ENCODE measurements at places on chromosomes 7 and 10. TPM values are rescaled to one million over a fixed set of nuclear protein-coding genes. Genes with fewer than 3 reads are reported as not detected.

DNA sequence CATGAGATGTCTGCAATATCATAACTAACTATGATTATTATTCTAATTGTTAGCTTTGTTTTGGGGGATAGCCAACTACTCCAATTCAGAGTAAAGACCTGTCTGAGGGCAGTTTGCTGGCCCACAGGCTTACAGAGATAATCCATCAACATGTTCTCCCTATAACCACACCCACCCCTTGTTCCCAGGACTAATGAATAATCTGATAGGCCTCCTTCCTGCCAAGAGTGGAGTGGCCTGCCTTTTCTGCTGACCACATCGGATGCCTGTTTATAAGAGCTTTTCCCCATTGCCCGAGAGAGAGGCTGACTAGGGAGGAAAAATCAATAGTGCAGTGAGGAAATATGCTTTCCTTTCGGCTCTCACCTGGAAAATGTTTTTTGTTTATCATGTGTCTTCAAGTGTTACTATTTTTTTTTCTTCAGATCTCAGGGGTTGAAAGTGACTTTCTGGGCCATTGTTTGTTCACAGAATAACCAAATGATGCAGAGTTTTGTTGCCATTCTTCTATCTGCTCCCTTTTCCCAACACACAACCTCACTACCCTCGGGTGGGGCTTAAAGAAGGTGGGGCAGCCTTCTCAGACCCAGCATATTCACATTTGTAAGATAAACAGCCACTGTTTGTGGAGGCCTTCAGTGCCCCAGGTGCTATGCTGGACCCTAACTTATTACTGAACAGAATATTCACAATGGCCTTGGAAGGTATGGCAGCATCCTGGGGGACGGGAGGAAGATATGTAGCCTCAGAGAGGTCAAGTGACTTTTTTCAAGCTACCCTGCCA lies 38.4 kb downstream of the PLPP4 start:
- DNase-seq: peak; percentile 27

GRCh38 chr10:49174261-49174925 lies 13.8 kb downstream of the TMEM273 start:
- no peak for DNase-seq

DNA sequence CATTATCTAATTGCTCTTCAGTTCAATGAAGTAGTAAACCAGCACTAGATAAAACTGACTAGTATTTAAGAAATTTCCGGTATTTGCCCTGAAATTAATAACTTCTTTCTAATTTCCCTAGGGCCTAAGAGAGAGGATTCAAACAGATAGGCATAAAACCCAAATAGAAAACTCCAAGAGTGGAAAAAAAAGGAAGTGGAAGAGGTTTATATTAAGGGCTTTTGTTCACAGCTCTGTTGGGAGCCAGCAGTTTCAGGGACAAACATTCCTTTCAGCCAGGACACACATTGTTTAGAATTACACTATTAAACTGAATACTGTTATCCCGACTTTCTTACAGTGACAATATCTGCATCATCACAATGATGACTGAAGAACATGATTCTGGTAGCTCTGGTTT lies 3.6 kb downstream of the ODAD2 start:
- DNase-seq: no peak

DNA sequence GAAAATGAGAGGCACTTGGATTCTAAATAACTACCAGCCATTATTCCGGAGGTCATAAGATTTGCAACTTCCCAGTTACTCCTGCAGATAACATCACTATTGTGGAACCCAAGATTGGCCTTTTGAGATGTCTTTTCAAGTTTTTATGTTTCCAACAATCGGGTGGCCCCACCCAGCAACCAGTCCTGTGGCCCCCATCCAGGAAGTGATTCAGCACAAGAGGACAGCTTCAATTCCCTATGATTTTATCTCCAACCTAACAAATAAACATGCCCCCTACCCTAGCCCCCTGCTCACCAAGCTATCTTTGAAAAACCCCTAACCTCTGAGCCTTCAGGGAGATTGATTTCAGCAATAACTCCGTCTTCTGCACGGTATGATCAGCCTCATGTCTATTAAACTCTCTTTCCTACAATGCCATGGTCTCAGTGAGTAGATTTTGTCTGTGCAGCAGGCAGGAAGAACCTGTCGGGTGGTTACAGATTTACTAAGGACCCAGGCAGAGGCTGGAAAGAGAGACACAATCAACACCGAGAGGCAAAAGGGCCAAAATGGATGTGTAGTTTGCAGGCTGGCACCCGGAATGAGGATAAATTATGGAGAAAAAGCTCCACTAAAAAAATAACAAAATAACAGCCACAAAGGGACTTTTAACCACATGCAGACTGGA lies 83.9 kb upstream of the UNC5B start:
- DNase-seq: no peak

Gene CALN1
- not detected for total RNA-seq

GRCh38 chr7:63114371-63114985 lies 884.2 kb upstream of the ZNF722 start:
- DNase-seq: no peak

Gene ATG9B
- total RNA-seq: 0.32 TPM

DNA sequence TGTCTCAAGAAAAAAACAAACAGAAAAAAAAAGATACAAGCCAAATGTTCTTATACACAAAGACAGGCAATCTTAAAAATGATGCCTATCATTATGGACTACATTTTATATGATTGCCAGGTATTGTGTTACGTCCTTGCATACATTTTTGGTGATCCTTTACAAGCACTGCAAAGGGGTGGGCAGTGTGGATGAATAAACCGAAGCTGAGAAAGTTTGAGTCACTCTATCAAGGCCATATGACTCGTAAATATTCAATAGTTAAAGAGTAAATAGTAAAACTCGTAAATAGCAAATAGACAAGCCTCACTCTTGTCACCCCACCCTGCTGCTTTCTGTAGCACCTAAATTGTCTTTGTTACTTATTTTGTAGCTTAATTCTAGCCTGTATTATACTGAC lies 326.2 kb downstream of the FRMD4A start:
- no peak for DNase-seq

Gene PLAC9
- 0.64 TPM for total RNA-seq

All from fibroblast of villous mesenchyme (primary cell).